ENCODE measurements at places on chromosomes 2 and 18.

DNA sequence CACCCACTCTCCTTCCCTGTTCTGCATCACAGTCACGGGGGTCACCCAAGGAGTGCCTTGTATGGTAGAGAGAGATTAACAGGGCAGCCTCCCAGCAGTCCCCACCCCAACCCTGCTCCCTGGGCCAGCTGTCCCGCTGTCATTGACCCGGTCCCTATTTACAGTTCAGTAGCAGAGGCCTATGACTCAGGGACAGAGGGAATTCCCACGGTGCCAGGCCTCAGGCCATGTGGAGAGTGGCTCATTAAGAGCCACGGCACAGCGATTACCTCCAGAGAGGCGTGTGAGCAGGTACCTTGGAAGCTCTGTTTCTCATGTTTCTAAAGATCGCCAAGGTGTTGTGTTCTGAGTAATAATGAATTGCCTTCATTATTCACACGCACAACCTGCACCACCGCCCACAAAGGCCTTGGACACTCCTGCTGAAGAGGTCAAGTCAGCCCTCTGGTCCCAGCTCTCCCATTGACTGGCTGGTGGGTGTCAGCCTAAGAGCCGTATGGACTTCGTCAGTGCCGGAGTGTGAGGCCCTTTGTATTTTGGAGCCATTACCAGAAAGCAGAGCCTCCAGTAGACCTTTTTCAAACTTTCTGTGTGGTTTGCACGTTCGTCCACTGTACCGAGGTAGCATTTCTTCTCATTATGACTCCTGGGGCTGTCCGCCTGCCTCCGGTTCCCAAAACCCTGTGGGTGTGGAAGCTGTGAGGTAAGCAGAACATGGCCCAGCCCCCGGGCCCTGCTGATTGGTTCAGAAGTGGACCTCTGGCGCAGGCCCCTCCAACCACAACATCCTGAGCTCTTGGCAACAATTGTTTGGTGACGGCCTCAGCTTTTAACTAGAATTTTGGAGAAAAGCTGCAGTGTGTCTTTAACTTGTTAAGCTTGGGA, 47.0 kb downstream of the SERTAD2 start:
- DNase-seq: peak; percentile 69

DNA sequence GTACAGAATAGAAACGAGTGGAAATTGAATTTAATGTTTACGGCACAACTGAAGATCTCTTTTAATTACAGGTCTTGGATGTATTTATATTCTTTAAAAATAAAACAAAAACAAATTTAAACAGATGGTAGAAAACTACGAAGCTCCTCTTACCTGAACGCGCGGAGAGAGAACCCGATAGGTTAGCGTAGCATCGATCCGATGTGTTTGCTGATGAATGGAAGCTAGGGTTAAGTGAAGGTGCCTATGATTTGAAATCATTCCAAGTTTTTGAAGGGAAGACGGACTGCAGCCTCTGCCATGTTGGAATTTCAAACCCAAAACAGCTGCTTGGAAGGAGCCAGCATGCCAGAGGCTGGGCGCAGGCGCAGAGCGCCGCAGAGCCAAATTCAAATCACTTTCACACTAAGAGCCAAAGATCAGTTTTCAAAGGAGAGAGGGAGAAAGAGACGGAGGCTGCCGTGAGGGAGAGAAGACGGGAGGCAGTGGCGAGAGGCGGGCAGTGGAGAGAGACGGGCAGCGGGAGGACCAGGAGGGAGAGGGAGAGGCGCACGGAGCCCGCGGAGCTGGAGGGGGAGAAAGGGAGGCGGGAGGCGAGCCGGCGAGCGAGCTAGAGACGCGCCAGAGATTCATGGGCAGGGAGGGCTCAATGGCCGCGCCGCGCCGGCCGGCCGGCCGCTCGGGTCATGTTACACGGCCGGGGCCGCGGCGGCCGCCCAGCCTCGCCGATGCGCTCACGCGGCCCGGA, at the start of gene FIGN:
Gene FIGN, minus strand, starts transcription at position 324 of the 748 bp plus-strand sequence. CDS start 1,081 bp downstream, outside the sequence.
- no peak for DNase-seq

- no peak for DNase-seq
Measured at GRCh38 chr2:40754912-40755311, 303.0 kb upstream of the SLC8A1 start.

GRCh38 chr18:57621246-57621604, 411 bp downstream of the NARS1 start:
- DNase-seq: no peak

GRCh38 chr2:36356990-36357846, 1.6 kb downstream of the CRIM1 start:
- no peak for DNase-seq

- DNase-seq: no peak
Measured at GRCh38 chr18:42011053-42011452, 56.0 kb downstream of the PIK3C3 start.

DNA sequence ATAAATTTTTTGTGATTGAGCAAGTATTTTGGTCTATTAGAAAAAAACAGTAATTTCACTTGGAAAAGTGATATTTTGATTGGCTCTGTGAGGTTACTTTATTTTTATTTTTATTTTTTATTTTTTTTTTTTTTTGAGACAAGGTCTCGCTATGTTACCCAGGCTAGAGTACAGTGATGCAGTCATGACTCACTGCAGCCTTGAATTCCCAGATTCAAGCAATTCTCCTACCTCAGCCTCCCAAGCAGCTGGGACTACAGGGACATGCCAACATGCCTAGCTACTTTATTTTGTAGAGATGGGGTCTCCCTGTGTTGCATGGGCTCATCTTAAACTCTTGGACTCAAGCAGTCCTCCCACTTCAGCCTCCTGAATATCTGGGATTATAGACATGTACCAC, 60.9 kb upstream of the MGAT5 start:
- no peak for DNase-seq

GRCh38 chr2:137912371-137912770, 51.9 kb upstream of the HNMT start:
- DNase-seq: no peak

- DNase-seq: no peak
Measured at GRCh38 chr2:2808551-2809058, 477.5 kb upstream of the MYT1L start.

DNA sequence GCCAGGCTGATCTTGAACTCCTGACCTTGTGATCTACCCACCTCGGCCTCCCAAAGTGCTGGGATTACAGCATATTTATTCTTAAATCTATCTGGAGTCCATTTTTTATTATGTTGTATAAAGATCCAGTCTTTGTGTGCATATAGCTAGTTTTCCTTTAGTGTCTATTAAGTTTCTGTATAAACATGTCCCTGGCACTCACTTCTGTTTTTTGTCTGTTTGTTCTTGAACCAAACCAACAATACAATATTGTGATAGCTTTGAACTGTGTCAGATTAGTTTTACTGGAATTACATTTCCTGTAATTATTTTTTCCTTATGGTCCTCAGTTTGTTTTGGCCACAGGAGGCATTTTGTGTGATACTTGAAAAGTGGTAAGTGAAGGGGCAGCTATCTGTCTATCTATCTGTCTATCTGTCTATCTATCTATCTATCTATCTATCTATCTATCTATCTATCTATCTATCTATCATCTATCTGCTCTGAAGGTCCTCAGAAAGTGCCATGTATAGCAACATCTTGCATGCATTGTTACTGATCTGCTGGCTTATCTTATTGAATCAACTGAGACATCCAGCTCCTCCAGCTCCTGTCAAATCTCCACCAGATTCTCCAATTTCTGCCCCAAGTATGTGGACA, 70.9 kb upstream of the ACVR1 start:
- no peak for DNase-seq

DNA sequence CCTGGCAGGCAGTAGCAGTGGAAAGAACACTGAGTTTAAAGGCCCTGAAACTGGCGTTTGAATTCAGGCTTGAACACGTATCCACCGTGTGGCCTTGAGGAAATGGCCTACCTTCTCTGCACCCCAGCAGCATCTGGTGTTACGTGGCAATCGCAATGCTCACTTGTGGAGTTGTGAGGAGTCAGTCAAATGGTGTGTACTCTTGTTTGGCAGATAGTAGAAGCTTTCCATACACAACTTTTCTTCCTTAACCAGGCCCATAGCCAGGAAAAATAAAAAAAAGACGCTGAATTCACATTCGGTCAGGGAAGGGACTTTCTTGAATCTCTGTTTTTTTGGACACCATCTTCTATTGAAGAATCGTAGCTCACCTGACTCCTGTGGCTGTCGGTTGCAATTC, 1101.5 kb upstream of the KLHL29 start:
- no peak for DNase-seq

DNA sequence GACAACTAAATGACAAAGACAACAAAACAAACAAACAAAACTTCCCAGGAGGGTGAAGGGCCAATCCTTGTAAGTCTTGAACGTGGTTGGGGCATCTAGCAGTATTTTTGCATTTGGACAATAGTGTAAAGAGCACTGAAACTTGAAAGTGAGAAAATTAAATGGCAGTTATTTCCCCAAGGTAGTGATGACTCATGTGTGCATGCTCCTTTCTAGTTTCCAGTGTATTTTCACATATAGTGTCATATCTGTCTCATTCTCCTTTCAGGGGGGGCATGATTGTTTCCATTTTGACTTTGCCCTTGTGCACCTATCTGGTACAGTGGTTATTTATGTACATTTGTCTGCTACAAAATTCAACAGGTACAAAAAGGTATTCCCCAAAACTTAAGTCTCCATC, 39.5 kb downstream of the CERS6 start:
- DNase-seq: no peak

- no peak for DNase-seq
Measured at GRCh38 chr2:184799379-184799778, 201.1 kb downstream of the ZNF804A start.

DNA sequence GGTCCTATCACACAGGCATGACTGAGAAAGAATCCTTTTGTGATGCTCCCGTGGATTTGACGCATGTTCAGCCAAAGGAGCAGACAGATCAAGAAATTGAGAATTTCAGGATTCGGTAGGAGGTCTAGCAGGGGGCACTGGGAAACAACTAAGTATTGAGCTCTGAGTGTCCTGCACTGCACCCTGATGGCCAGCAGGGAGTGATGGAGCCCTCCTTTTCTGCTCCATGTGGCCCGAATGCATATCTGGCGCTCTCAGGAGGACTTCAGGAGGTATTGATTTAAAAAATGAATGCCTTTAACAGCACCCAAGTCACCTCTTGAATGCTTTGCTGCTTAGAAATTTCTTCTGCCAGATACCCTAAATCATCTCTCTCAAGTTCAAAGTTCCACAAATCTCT, 58.0 kb downstream of the ZNF519 start:
- DNase-seq: no peak

DNA sequence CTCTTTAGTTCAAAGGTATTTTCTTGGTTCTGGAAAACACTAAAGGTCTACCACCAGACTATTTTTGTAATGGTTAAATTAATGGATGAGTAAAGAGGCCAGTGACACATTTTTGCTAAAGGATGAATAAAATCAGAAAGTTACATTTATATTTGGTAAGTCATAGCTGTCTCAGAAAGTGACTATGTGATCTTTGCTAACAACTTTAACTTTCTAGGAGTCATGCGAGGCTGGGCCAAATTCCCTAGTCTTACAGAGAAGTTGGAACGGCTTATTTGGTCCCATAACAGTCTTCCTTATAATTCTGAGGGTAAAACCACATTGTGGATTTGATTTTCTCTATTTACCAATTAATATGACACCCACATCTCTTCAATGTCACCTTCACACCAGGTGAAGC, 198.1 kb downstream of the PDE1A start:
- no peak for DNase-seq

- no peak for DNase-seq
Measured at GRCh38 chr2:102155703-102156515, 13.4 kb downstream of the IL1R1 start.

DNA sequence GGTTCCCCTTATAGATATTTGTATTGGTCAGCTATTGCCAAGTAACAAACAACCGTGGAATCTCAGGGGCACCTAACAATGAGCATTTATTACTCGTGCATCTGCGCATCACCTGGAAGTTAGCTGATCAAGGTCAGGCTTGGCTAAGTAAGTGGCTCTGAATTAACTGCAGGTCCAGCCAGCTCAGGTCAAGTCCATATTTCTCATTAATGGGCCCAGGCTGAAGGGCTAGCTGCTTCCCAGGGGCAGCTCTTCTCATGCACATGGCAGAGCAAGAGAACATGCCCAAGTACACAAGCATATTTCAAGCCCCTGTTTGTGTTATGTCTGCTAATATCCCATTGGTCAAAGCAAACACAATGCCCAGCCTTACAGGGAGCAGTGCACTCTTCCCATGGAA, 7.8 kb upstream of the DGUOK start:
- no peak for DNase-seq

GRCh38 chr18:44620812-44621211, 59.9 kb upstream of the SETBP1 start:
- DNase-seq: no peak

- DNase-seq: no peak
Measured at GRCh38 chr2:32474381-32474780, 117.6 kb downstream of the BIRC6 start.

DNA sequence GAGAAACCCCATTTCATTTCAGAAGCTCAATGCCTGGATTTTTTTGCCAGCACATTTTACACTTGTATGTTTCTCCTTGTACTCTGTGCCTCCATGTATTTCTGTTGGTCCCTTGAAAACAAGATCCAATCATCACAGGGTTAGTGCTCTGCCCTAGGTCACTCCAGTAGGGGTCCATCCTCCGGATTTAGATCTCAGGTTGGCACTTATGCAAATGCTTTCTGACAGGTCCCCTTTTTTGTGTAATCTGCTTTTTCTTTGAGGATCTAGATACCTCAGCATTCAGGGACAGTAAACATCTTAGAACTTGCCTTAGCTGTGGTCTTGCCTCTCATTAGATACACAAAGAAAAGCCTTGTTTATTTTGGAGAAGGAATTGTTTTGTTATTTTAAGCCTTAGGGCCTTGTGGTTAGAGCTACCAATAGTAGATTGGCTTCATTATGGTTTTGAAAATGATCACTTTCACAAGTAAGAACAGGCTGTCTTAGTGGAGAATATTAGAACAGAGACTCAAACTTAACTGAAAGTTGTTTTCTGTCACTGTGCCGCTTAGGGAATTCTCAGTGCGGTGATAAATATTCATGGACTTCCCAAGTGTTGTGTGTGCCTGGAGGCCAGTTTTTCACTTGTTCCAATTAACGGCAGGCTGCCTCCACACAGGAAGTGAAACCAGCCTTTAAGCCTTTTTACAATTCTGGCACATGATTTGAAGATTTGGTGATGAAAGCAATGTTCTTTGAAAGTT, 7.8 kb downstream of the MERTK start:
- DNase-seq: no peak

GRCh38 chr2:29014331-29014730, 33.2 kb downstream of the TOGARAM2 start:
- DNase-seq: no peak

- no peak for DNase-seq
Measured at GRCh38 chr2:10424051-10424450, 24.1 kb downstream of the ODC1 start.

DNA sequence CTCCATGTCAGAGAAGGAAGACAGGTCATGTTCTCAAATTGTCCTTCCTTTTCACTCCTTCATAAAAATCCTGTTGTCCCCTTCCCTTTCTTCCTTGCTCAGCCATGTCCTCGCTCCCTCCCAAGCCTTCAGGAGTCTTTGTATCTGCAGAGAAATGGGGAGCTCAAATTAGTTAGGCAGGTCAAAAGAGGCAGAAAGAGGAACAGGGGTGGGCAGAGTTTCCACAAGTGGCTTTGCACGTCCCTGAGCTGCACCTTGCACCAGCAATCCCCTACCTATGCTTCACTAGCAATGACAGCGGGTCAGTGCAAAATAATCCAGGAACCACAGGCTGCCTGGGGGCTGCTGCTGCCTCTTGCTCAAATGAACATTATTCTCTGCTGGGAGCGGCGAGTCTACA, 152.1 kb upstream of the ITGA6 start:
- no peak for DNase-seq
